ENCODE measurements at places on chromosomes 12 and 14.

GRCh38 chr12:95413576-95413975, 60.4 kb upstream of the METAP2 start:
- DNase-seq, result no peak

DNA sequence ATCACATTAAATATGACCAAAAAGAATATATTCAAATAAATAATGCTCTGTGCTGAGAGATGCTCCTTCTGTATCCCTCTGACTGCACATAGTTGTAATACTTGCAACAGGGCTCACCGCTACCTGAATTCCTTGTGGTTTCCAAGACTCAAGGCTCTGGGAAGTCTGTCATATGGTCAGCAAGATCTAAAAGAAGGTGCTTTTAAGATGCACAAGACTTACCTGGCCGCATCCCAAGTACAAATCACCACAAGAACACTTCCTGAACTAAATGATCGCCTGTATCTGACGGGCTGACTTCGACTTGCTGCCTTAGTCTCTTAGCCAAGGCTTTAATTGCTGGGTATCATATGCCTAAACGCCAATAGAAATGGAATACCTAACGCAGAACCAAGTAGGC, 67.2 kb downstream of the HECTD4 start:
- no peak for DNase-seq

GRCh38 chr12:108806921-108807320, 50.5 kb downstream of the SSH1 start:
- no peak for DNase-seq

DNA sequence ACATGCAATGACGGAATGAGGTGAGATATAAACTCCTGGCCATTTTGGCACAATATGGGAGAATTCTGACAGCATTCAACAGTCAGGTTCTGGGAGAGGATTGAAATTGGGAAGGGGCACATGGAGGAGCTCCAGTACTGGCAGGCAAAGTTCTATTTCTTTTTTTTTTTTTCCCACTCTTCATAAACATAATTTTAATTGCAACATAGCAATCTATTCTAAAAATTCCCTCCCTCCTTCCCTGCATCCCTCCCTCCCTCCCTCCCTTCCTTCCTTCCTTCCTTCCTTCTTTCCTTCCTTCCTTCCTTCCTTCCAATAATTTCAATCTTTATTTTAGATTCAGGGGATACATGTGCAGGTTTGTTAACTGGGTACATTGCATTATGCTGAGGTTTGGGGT, 93.2 kb downstream of the PTCSC3 start:
- no peak for DNase-seq

GRCh38 chr12:11856971-11857370, 207.5 kb downstream of the ETV6 start:
- DNase-seq, result no peak

DNA sequence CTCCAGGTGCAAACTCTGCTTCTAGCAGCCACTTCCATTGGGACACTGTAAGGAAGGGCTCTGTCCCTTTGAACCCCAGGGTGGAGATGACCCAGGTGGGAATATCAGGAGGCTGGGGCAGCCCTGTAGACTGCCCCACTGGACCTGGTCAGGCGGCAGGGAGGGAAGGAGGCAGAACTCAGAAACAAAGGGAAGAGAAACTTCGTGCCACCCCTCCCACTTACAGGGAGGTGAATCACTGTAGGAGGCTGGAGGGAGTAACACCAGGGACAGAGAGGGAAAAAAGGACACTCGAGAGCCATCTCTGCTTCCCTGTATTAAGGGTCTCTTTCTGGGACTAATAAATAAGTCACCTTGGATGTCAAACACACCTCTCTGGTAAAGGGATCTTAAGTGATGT, 37.4 kb downstream of the ISCA2 start:
- no peak for DNase-seq

- DNase-seq, result no peak
These were observed 26.1 kb upstream of the APOLD1 start for GRCh38 chr12:12759234-12759915.

DNA sequence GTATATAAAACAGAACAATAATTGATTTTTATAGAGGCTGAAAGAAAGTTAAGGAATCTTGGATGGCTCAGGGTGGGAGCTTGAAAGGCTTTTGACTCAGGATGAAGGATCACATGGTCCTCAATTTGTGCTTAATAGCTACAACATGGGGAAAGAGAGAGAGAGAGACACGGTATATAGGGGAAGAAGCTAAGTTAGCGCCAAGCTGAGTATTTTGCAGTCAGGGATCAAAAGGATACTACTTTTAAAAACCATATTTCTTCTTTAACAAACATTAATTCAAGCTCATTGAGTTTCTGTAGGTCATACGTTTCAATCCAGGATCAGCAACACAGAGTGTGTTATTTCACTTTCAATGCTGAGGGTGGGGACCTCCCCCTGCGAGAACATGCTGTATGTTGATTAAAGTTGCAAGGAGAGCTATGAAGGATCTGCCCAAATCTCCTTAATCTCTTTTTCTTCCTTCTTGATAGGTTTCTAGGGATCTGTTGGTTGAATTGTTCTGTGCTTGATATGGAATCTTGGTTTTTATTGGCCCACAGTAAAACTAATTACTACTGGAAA, 133.1 kb upstream of the NUDT4 start:
- DNase-seq, result no peak

- DNase-seq, result no peak
These were observed 45.5 kb upstream of the PLEKHG6 start for GRCh38 chr12:6265038-6265405.

- peak; percentile 12 for DNase-seq
These were observed 60.7 kb downstream of the SLC6A12 start for GRCh38 chr12:153080-153746.

DNA sequence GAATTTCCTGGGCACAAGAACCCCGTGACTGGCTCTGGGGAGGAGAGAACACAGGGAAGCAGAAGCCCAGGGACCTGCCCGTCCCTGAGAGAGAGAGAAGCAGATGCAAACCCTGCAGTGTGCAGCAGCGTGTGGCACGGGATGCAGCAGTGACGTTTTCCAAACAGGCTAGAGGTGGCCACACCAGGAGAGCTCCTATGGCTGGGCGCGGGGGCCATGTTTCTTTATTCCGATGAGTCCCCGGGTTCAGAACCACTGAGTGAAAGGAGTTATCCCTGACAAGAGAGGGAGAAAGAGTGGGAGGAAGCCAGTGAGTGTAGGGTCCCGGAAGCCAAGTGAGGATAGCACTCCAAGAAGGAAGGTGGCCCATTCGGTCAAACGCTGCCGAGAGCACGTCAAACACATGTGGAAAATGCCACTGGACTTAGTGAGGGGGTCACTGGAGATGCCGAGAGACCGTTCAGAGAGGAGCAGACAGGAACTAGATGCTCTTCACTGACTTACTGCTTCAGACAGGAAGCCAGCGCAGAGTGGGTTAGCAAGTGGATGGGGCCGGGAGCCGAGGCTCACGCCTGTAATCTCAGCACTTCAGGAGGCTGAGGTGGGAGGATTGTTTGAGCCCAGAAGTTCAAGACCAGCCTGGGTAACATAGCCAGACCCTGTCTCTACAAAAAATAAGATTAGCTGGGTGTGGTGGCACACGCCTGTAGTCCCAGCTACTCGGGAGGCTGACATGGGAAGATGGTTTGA, 123.0 kb downstream of the BCL11B start:
- DNase-seq, result no peak

Measured in stimulated activated naive CD4-positive, alpha-beta T cell treated with Interleukin-2 at 50 U/mL for 16 hours (primary cell).